ENCODE measurements at places on chromosomes 16 and 17.

DNA sequence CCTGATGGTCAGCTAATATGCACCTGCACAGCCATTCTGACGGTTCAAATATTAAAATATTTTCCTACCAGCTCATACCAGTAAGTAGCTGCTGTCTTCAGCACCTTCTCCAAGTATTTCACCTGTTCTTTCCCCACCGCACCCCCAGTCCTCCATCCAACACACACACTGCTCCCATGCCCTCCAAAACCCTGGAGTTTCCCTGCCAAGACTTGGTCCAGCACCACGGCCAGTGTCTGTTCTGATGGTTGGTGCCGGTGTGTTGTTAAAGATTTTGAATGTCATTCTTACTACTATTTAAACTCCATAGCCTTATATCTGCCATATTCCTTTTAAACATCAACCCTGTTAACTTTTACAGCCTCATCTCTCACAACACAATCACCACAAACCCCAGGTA lies 142.4 kb downstream of the GSG1L start:
- DNase-seq: no peak

DNA sequence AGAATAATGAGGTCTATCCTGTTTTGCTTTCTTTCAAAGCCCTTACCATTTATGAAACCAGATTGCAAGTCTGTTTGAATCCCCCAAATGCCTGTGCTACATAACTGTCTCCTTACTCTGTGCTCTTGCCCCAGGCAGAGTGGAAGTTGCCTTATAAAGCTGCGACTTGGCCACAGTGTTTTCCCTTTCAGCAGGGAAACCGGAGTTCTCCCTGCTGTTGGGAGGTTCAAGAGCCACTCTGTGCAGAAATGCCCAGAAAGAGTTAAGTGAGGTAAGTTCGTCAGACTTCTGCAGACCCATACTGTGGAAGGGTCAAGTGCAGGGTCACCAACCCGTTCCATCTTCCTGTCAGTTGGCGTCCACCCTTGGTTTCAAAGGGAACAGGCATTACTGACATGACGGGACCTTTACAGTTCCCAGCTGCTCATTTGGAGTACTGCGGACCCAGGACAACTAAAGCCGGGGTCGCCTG lies 508.9 kb downstream of the WWOX start:
- DNase-seq: no peak

DNA sequence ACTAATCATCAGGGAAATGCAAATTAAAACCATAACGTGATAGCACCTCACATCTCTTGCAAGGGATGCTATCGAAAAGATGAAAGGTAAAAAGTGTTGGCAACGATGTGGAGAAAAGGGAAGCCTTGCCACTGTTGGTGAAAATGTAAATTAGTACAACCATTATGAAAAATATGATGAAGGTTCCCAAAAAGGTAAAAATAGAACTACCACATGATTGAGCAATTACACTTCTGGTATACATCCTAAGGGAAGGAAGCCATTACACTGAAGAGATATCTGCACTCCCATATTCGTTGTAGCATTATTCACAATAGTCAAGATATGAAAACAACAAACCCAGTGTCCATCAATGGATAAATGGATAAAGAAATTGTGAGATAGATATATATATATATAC lies 21.5 kb downstream of the ABCA10 start:
- no peak for DNase-seq

DNA sequence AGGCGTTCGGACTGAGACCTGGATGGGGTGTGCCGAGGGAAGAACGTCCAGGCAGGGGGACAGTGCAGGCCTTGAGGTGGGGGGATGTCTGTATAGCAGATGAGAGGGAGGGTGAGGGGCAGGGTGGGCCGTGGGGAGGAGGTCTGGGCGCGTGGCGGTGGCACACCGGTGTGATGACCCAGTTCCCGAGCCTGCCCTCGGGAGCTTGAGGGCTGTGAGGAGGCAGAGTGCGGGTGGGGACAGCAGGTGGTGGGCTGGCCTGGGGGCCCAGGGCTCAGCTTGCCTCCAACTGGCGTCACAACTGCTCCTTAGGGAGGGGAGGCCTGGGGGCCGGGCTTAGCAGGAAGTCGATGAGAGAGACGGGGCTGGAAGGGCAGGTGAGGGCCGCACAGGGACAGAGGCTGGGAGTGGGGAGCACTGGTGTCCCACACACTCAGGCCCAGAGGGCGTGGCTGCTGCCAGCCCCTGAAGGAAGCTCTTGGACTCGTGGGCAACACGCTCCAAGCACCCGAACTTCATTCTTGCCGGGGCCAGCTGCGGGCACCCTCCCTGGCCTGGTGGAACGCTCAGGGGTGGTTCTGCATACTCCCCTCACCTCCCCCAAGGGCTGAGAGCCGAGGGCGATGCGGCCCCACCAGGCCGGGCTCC lies 6.5 kb downstream of the CACNA1H start:
- no peak for DNase-seq

- DNase-seq: no peak
Measured at GRCh38 chr16:75787440-75787839, 61.1 kb upstream of the CPHXL start.

- DNase-seq: no peak
Measured at GRCh38 chr16:51994597-51994996, 552.3 kb downstream of the TOX3 start.
